SW 1271 (cell line): ENCODE measurements at places on chromosomes 13 and 19.

GRCh38 chr19:41792513-41793413, 3.6 kb upstream of the CEACAM3 start:
- no peak for DNase-seq

- no peak for DNase-seq
Measured at GRCh38 chr13:98223741-98224140, 46.7 kb upstream of the RNF113B start.

GRCh38 chr19:4113398-4114088, 10.4 kb downstream of the MAP2K2 start:
- no peak for DNase-seq

DNA sequence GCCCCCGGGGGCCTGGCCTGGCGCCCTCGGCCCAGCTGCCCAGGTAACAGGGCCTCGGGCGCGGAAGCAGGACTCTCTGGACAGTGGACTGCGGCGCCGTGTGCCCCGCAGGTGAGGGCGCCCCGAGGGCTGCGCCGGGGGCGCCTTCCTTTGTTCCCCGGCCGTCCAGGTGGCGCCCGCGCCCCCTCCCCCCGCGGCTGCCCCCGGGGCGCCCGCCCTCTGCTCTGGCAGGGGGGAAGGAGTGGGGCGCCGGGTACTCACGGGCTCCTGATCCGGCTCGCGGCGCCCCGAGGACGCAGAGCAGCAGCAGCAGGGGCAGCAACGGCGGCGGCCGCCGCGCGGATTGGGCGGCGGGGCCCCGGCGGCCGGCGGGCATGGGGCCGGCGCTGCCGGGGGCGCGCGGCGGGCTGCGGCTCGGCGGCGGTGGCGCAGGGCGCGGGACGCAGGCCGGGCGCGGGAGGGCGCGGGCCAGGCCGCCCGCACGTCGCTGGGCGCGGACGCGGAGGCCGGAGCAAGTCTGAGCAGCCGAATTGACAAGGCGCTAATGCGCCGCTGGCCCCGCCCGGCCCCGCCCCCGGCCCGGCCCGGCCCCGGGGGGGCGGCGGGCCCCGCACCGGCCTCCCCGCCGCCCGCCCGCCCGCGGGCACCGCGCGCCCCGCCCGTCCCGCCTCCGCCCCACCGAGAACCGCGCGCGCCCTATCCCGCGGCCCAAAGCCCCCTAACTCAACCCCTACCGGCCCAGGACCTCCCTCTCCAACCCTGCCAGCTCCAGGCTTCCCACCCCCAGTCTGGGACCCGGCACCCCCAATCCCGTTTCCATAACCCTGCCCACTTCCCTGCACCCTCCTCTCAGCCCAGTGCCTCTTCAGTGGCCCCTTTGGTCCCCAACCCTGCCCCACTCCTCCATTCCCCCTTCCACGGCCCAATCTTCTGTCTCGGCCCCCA, at the start of gene CRLF1:
Gene CRLF1, minus strand, starts transcription at position 519 of the 945 bp plus-strand sequence. Its CDS starts 143 bp downstream, at position 376.
- no peak for DNase-seq

DNA sequence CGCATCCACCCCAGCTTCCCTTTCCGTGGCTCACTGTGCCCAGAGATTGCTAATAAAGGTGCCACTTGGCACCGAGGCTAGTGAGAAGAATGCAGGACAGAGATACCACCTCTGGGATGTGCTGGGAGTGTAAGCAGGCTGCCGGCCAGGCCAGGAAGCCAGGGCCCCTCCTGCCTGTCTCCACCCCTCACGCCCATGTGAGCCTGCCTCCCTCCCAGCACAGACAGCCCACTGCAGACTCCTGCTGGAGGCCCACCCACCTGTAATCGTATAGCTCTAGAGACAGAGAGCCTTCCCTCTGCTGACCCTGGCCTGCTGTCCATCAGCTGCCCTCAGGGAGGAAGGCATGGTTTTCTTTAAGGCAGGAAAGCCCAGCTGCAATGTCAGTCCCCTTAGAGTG, 13.9 kb downstream of the VSTM2B start:
- DNase-seq, result no peak

- no peak for DNase-seq
Measured at GRCh38 chr19:5364674-5365073, 24.1 kb upstream of the PTPRS start.

DNA sequence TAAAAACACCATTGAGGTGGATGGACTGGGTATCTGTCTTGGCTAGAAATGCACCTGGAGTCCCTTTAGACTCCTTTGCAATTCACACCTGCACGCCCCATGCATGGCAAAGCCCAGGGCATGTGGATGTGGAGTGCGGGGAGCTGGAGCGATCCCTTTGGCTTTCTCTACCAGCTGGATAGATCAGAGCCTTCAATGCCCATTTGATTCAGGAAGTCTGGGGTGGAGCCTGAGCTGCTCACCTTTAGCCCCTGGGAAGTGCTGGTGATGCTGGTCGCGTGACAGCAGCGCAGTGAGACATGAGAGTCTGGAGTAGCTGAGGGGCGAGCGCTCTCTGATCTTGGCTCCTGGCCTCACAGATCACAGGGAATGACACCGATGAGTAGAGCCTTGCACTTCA, 4.8 kb upstream of the ZNF536 start:
- no peak for DNase-seq

DNA sequence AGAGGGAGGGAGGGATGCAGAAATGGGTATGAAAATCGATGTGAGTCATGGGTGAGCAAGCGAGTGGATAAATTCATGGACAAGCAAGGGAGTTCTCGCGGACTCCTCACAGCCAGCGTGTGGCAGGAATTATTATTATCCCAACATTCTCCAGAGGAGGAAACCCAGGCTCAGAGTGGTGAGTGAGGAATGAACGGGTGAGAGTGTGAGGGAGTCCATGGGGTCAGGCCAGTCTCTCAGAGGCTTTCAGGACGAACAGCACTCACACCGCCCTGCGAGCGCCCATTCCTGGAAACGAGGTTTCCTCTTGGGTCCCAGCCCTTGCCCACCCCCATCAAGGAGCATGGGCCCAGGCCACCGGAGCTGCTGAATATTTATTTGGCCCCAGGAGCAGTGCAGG, 6.3 kb upstream of the DNAAF3 start:
- DNase-seq, result no peak

GRCh38 chr13:98384739-98385138, 192.2 kb downstream of the STK24 start:
- no peak for DNase-seq

GRCh38 chr19:15564534-15565168, 50.4 kb upstream of the CYP4F8 start:
- DNase-seq, result no peak

DNA sequence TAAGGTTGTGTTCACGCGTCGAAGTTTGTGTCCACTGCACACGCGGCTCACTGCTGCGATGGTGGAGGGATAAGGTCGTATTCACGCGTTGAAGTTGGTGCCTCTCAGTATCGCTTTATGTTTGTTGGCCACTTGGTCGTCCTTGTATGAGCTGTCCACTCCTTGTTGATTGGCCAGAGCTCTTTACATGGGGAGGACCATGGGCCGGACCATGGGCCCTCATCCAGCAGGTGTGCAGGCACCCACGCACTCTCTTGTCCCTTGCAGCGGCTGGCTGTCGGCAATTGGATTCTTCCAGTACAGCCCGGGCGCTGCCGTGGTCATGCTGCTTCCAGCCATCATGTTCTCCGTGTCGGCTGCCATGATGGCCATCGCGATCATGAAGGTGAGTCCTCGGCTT, 17.6 kb downstream of the ADAT3 start:
- DNase-seq, result no peak

DNA sequence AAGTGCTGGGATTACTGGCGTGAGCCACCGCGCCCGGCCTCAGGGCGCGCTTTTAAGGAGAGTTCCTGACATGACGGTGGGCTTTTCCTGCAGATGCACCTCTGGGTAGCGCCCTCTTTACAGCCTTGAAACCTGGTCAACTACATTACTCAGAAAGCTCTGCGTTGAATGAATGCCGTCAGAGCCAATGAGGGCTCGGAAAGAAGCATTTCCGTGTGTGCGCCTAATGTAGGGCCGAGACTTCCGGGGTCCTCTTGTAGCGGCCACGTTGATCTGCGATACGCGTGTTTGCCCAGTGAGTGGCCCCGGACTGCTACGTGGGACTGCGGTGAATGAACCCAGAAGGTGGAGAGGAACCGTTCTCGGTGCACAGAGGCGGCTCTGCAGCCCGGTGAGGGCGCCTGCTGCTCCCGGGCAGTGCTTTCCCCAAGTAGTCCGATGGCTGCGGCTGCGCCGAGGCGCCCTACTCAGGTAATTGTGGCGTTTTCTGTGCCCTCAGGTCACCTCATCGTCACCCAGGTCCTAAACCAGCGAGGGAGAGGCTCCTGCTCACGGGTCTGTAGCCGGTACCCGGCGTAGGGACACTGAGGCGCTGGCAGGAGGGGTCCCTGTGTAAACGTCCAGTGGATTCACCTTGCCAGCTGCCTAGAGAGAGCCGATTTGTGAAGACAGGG, 4.9 kb upstream of the ZNF552 start:
- peak; percentile 80 for DNase-seq

- no peak for DNase-seq
Measured at GRCh38 chr19:43651758-43652545, 12.3 kb upstream of the CADM4 start.

DNA sequence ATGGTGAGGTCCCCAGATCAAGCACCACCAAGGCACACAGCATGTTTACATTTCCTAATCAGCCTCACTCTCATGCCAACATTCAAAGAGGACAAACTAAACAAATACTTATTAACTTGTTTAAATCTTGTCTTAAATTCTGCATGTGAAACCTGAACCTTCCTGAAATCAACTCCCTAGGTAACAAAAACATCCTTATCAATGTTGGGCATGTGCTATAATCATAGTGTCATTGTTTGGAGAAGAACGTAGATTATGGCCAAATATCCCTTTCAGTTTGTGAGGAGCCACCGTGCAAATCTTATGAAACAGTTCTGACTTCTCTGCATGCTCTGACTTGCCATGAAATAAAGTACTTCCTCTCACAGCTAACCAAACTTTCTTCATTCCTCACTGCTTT, 123.8 kb downstream of the NDFIP2 start:
- DNase-seq, result no peak

GRCh38 chr13:34107806-34108205, 289.9 kb downstream of the RFC3 start:
- no peak for DNase-seq

DNA sequence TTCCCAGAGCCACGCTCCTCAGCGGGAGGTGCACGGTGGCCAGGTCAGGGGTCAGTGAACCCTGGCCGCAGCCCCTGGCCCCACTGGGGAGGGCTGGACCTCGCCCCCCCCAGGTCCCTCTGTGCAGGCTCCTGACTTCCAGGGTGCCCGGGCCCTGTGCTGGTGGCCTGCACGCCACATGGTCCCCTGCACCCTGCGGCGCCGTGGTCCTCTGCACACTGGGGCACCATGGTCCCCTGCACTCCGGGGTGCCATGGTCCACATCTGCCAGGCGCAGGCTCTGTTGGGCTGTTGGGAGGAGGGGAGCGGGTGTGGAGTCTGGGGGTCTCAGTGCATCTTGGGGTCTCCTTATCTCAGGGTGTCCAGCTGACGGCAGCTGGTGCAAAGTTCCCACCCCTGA, 23.3 kb upstream of the TMEM255B start:
- no peak for DNase-seq

DNA sequence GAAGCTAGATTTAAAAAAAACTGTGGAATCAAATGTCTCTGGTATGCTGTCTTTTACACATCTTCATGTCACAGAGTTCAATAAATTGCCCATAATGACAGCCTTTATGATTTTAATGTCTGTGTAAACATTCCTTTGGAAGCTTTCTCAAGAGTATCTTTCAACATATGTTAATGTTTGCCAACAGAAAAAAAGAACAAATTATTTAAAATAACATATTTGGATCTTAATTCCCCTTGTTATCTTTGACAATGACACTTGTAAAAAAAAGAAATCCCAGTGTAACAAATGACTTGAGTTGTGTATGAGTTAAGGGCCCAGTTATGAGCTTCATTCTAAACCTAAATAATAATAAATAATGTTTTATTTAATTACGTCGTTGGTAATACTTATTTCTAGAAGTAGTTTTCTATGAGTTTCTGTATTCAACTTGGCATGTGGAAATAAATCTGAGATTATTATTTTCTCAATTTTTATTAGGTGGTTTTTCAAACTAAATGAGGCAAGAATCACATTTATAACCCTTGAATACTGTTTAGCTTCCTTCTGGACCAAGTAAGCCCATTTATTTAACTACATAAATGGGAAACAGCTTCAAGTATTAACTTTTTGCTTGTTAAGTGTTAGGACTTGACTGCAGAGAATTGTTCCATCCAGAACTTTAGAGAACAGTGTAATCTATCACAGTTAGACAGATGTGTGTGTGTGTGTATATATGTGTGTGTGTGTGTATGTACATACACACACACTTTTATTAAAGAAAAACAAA, 182.1 kb downstream of the POSTN start:
- DNase-seq, result no peak

- DNase-seq, result no peak
Measured at GRCh38 chr13:106262886-106263285, 272.6 kb downstream of the EFNB2 start.

DNA sequence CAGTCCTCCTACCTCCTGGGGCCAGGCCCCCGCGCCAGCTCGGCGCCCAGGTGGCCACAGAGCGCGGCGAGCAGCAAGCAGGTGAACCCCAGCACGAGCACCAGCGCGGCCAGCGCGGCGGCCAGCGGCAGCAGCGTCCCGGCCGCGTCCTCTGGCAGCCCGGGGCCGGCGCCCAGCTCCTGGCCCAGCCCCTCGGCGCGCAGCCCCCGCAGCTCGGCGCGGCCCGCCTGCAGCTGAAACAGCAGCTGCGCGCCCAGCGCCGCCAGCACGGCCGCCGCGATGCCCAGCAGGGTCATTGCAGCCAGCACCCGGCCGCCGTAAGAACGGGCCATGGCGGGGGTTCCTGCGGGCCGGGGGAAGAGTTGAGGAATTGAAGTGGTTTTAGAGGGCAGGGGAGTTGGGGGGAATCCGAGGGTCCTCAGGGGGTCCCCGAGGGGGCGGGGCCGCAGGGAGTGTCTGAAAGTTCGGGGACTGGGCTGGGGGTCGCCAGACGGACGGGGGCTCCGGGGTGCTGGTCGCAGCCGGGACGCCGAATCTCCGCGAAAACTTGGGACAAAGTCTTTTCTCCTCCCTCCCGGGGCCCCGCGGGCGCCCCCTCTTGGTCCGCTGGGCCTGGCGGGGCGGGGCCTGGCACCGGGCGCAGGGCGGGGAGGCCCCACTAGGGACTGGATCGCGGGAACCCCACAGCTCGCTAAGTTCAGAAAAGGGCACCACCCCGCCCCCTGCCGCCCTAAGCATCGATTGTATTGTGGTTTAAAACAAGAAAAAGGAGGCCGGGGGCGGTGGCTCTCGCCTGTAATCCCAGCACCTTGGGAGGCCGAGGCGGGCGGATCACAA, at the start of gene TMEM221:
Gene TMEM221, minus strand, starts transcription at position 538 of the 837 bp plus-strand sequence. Its CDS starts 206 bp downstream, at position 332.
- no peak for DNase-seq

- DNase-seq, result no peak
Measured at GRCh38 chr13:46340631-46341111, 46.4 kb downstream of the RUBCNL start.

DNA sequence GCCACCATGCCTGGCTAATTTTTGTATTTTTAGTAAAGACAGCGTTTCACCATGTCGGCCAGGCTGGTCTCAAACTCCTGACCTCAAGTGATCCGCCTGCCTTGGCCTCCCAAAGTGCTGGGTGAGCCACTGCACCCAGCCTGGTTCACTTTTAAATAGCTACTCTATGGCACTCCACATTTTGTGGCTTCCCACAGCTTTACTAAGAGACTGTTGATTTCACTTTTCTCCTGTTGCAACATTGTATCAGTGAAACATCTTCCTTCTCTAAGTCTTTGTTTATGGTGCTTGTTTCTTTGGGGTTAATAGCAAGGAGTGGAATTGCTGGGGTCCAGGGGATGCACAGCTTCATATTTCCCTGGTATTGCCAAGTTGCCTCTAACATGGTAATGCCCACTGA, 12.3 kb downstream of the TMEM38A start:
- DNase-seq, result no peak
